Activated T-cell treated with anti-CD3 and anti-CD28 coated beads, Interleukin-2, amount 50 U/mL, for 72 hours (primary cell): ENCODE measurements at places on chromosomes 7 and 10.

GRCh38 chr10:43971981-43972380, 323.3 kb upstream of the ZNF32 start:
- H3K36me3 ChIP-seq, result no peaks in the 10 kb centered on the region
- no peaks in the 10 kb centered on the region for H3K27me3 ChIP-seq
- no peak overlapping the region for H3K4me3 ChIP-seq
- H3K27ac ChIP-seq, result no peak overlapping the region

DNA sequence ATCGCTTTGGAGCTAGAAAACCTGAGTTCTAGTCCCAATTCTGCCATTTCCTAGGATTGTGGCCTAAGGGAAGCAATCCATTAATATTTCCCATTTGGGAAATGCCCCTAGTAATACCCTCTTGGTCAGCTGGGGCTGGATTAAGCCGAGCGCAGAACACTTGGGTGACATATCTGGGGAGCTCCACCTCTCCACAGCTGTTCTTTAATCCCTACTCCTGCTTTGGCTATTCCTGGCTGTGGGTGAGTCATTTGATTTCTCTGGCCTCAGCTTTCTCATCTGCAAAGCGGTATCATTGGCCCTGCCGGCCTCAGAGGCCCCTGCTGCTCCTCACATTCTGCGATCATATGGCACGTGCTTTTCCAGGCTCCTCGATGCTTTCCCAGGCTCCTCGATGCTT, 108.3 kb downstream of the BUB3 start:
- no peak overlapping the region for H3K27ac ChIP-seq
- DNase-seq, result no peak
- no peak overlapping the region for H3K4me3 ChIP-seq
- H3K36me3 ChIP-seq, result no peaks in the 10 kb centered on the region
- no peaks in the 10 kb centered on the region for H3K4me1 ChIP-seq
- no peaks in the 10 kb centered on the region for H3K27me3 ChIP-seq

DNA sequence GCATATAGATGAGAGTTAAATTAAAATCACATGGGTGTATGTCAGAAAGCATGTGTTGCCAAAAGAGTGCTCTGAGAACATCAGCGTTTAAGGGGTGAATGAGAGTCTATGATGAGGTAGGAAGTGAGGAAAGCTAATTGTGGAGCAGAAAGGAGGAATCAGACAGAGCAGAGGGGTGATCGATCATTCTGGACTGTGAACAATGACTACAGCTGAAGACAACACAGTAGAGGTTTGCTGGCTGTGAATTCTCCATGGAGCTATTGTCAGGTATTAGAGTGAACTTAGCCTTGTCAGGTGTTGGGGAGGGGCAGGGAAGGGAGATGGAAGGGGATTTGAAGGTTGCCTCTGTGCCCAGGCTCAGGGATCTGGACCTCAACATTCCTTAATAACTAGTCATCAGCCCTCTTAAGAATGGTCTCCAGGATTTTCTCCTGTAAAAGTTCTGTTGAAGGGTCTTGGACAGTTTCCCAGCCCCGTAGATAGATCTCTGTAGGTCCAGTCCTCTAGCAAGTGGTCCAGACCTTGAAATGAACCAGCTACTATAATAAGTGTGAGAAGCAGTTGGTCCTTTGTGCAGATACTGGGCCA, 57.1 kb downstream of the KIF5B start:
- DNase-seq, result no peak
- H3K27ac ChIP-seq, result no peak overlapping the region
- H3K27me3 ChIP-seq, result no peaks in the 10 kb centered on the region
- H3K4me3 ChIP-seq, result no peak overlapping the region

GRCh38 chr10:60575105-60575504, 185.4 kb upstream of the ANK3 start:
- H3K27me3 ChIP-seq, result no peaks in the 10 kb centered on the region
- H3K4me1 ChIP-seq, result peaks cover 54% of the 10 kb centered on the region
- no peak for DNase-seq

- H3K4me3 ChIP-seq, result peak overlapping the region; percentile 9
- peaks cover 76% of the 10 kb centered on the region for H3K27me3 ChIP-seq
- peak overlapping the region; percentile 61 for H3K27ac ChIP-seq
- peaks cover 7% of the 10 kb centered on the region for H3K36me3 ChIP-seq
- H3K4me1 ChIP-seq, result peaks cover 57% of the 10 kb centered on the region
These were observed 16.3 kb upstream of the GATA3 start for GRCh38 chr10:8037941-8038894.

GRCh38 chr10:24862589-24862988, 89.8 kb downstream of the PRTFDC1 start:
- H3K27ac ChIP-seq, result no peak overlapping the region
- H3K27me3 ChIP-seq, result no peaks in the 10 kb centered on the region
- H3K4me3 ChIP-seq, result no peak overlapping the region
- H3K36me3 ChIP-seq, result peaks cover 4% of the 10 kb centered on the region

- H3K36me3 ChIP-seq, result peaks cover 5% of the 10 kb centered on the region
- H3K27me3 ChIP-seq, result no peaks in the 10 kb centered on the region
- H3K4me1 ChIP-seq, result peaks cover 17% of the 10 kb centered on the region
- DNase-seq, result no peak
These were observed 5.7 kb upstream of the FAM241B start for GRCh38 chr10:69624245-69624786.

GRCh38 chr7:67754651-67755050, 758.0 kb downstream of the TYW1 start:
- no peaks in the 10 kb centered on the region for H3K36me3 ChIP-seq
- no peak overlapping the region for H3K27ac ChIP-seq
- H3K27me3 ChIP-seq, result no peaks in the 10 kb centered on the region

GRCh38 chr10:91422915-91423314, 12.8 kb downstream of the HECTD2 start:
- H3K27ac ChIP-seq, result no peak overlapping the region
- peaks cover 20% of the 10 kb centered on the region for H3K4me1 ChIP-seq
- no peak for DNase-seq
- H3K4me3 ChIP-seq, result no peak overlapping the region
- H3K36me3 ChIP-seq, result no peaks in the 10 kb centered on the region

GRCh38 chr10:89576696-89577095, 41.3 kb upstream of the SLC16A12 start:
- H3K27me3 ChIP-seq, result no peaks in the 10 kb centered on the region
- no peak overlapping the region for H3K4me3 ChIP-seq
- no peak overlapping the region for H3K27ac ChIP-seq
- H3K4me1 ChIP-seq, result no peaks in the 10 kb centered on the region
- no peaks in the 10 kb centered on the region for H3K36me3 ChIP-seq

- H3K27me3 ChIP-seq, result no peaks in the 10 kb centered on the region
- H3K4me1 ChIP-seq, result no peaks in the 10 kb centered on the region
- peaks cover 33% of the 10 kb centered on the region for H3K36me3 ChIP-seq
- no peak overlapping the region for H3K27ac ChIP-seq
- no peak for DNase-seq
These were observed 21.1 kb downstream of the NCAPG2 start for GRCh38 chr7:158683541-158683940.
